Keratinocyte (primary cell): ENCODE measurements at places on chromosomes 1 and 21. TPM values are rescaled to one million over a fixed set of nuclear protein-coding genes. Genes with fewer than 3 reads are reported as not detected.

The KCNT2 gene
- polyA plus RNA-seq: 0.01 TPM in 1 of 3 replicates, not detected in the others

The UBL4B gene
- not detected in 3 replicates for polyA plus RNA-seq

The TSSK3 gene
- 0.05 to 0.16 TPM (median 0.14 TPM) in 3 replicates for polyA plus RNA-seq

DNA sequence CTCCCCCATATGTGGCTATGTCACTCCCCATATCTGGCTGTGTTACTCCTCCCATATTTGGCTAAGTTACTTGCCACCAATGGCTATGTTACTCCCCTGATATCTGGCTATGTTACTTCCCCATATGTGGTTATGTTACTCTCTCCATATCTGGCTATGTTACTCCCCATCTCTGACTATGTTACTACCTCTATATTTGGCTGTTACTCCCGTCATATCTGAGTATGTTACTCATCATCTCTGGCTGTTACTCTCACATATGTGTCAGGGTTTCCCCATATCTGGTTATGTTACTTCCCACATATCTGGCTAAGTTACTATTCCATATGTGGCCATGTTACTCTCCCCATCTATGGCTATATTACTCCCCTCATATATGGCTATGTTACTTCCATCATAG is 50.3 kb upstream of the MAP10 start:
- H3K4me1 ChIP-seq: no peaks in the 10 kb centered on the region
- H3K36me3 ChIP-seq: no peaks in the 10 kb centered on the region
- H3K27ac ChIP-seq: no peak overlapping the region
- DNase-seq: no peak
- H3K27me3 ChIP-seq: no peaks in the 10 kb centered on the region

The FOXO6 gene
- polyA plus RNA-seq: not detected in 3 replicates

GRCh38 chr1:246218686-246219085 is 288.4 kb downstream of the SMYD3 start:
- no peak for DNase-seq
- H3K4me1 ChIP-seq: no peaks in the 10 kb centered on the region
- H3K36me3 ChIP-seq: no peaks in the 10 kb centered on the region
- no peak overlapping the region for H3K27ac ChIP-seq
- no peaks in the 10 kb centered on the region for H3K27me3 ChIP-seq

- DNase-seq: no peak
- H3K27me3 ChIP-seq: no peaks in the 10 kb centered on the region
- H3K4me1 ChIP-seq: no peaks in the 10 kb centered on the region
- H3K36me3 ChIP-seq: no peaks in the 10 kb centered on the region
- H3K27ac ChIP-seq: no peak overlapping the region
- H3K4me3 ChIP-seq: no peak overlapping the region
Observed at GRCh38 chr1:69455718-69456117, 112.0 kb upstream of the LRRC7 start.

GRCh38 chr1:27393641-27394281 is 1.3 kb downstream of the GPR3 start:
- no peak overlapping the region for H3K27ac ChIP-seq
- no peaks in the 10 kb centered on the region for H3K36me3 ChIP-seq
- H3K4me1 ChIP-seq: peaks cover 21% of the 10 kb centered on the region
- no peak overlapping the region for H3K4me3 ChIP-seq
- no peak for DNase-seq

The SAMSN1 gene
- not detected in 3 replicates for polyA plus RNA-seq

DNA sequence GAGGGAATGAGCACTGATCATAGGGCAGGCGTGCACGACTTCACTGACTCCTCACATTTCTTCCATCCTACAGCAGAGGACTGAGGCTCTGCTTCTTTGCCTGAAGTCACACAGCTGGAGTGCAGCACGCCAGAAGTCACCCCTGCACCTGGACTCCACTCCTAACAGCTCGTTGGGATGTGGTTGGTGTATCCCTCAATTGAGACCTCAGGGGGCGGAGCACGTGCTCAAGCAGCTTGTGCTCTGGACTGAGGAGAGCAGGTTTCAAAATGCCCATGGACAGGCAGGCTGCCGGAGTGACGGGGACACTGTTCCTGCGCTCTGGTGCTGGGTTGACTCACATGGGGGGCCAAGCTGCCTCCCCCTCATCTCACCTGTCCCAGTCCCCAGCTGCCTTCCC is 13.9 kb downstream of the CHIT1 start:
- H3K4me3 ChIP-seq: no peak overlapping the region
- no peaks in the 10 kb centered on the region for H3K36me3 ChIP-seq
- H3K4me1 ChIP-seq: no peaks in the 10 kb centered on the region
- no peak overlapping the region for H3K27ac ChIP-seq
- DNase-seq: no peak
- no peaks in the 10 kb centered on the region for H3K27me3 ChIP-seq

DNA sequence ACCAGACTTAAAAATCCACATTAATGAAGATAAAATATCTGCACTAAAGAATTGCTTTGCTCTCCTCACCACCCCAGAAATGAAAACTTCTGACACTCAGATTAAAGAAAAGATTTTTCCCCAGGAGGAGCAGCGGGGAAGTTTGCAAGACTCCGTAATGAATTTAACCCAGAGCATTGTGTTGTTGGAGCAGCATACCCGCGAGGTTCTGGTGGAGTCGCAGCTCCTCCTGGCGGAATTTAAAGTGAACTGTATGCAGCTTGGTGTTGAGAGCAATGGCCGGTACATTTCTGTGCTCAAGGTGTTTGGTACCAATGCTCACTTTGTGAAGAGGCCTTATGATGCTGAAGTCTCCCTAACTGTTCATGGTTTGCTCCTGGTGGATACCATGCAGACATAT is 46.4 kb downstream of the VPS13D start:
- H3K27me3 ChIP-seq: no peaks in the 10 kb centered on the region
- peaks cover 29% of the 10 kb centered on the region for H3K36me3 ChIP-seq
- H3K4me1 ChIP-seq: no peaks in the 10 kb centered on the region
- no peak overlapping the region for H3K4me3 ChIP-seq

The B3GALT2 gene
- not detected in 3 replicates for polyA plus RNA-seq

- H3K27ac ChIP-seq: no peak overlapping the region
- no peak overlapping the region for H3K4me3 ChIP-seq
- peaks cover 19% of the 10 kb centered on the region for H3K4me1 ChIP-seq
- H3K27me3 ChIP-seq: no peaks in the 10 kb centered on the region
- peaks cover 14% of the 10 kb centered on the region for H3K36me3 ChIP-seq
- no peak for DNase-seq
Observed at GRCh38 chr1:46289976-46290375, 13.4 kb downstream of the LRRC41 start.

DNA sequence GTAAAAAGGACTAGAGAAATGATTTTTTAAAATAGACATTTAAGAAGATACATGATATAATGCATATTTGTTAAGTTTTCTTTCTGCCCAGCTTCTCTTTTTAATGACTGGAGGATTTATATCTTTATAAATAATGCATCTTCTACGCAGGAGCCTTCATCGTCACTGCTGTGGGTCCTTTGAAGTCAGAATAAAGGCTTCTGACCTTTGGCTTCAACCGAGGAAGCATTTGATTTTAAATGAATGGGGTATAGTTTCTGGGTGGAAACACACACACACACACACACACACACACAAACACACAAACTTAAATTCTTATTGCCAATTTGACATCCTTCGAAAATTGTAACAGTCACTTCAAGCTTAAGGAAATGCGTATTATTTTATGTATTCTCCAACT is 690.9 kb downstream of the BRINP3 start:
- DNase-seq: no peak
- no peak overlapping the region for H3K4me3 ChIP-seq
- no peaks in the 10 kb centered on the region for H3K27me3 ChIP-seq

DNA sequence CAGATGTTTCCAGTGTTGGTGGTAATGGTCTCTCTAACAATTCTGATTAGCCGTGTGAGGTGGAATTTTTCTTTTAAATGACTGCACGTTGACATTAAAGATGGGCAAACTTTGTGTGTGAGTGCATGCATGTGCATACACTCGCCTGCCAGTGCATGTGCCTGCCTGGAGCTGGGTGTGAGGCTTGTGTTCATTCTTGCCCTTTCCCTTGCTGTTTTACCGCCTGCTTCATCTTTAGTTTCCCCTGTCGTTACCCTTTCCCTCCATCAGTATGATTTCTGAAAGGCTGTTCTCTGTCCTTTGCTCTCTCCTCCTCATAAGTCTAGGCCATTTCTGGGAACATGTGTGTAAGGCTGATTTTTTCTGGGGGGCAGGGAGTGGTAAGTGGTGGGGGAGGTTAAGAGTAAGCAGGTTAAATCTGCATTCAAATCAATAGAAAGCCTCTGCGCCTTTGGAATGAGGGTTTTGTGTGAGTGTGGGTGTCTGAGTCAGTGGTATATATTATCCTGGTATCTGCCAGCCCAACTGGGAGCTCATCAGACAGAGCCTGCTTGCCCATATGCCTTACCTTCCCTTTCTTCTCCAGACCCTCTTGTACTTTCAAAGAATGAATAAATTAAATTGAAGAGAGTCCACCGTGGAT is 112.5 kb downstream of the PBX1 start:
- no peaks in the 10 kb centered on the region for H3K27me3 ChIP-seq
- H3K4me1 ChIP-seq: peaks cover 15% of the 10 kb centered on the region
- no peaks in the 10 kb centered on the region for H3K36me3 ChIP-seq
- H3K4me3 ChIP-seq: no peak overlapping the region
- no peak overlapping the region for H3K27ac ChIP-seq
- no peak for DNase-seq

GRCh38 chr1:27447399-27447798 is 42.6 kb downstream of the WASF2 start:
- H3K4me1 ChIP-seq: no peaks in the 10 kb centered on the region
- no peak overlapping the region for H3K27ac ChIP-seq
- peaks cover 4% of the 10 kb centered on the region for H3K36me3 ChIP-seq
- no peak for DNase-seq

DNA sequence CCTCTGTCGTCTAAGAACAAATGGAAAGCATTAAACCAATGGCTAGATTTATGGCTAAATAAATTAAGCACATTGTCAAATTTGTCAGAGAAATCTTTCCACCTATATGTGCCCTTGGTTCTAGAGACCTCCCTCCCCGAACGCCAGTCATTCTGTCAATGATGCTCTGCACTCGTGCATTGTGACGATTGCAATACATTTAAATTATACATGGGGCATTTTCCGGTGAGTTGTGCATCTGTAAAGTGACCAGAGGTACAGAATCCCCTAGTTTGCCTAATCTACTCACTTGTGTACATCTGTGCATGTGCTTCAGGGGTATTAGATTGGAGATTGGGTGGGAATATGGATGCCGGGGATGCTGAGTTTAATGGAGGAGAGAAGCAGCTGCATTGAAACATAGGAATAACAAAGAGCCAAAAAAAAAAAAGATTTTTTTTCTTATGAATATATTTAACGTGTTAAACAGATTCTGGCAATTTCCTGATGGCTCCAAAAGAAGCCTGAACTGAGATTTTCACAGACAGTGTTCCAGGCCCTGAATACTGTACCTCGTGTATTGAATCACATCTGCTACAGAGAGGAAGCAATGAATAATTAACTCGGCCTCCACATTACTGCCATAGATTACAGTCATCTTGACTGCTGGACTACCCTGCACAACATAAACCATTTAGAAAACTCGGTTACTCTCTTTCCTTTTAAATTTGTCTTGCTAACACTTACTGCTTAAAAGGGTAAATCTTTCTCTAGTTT is 149.0 kb upstream of the C1orf87 start:
- no peaks in the 10 kb centered on the region for H3K36me3 ChIP-seq
- H3K4me1 ChIP-seq: peaks cover 2% of the 10 kb centered on the region
- no peak overlapping the region for H3K4me3 ChIP-seq
- no peak for DNase-seq
- no peak overlapping the region for H3K27ac ChIP-seq

DNA sequence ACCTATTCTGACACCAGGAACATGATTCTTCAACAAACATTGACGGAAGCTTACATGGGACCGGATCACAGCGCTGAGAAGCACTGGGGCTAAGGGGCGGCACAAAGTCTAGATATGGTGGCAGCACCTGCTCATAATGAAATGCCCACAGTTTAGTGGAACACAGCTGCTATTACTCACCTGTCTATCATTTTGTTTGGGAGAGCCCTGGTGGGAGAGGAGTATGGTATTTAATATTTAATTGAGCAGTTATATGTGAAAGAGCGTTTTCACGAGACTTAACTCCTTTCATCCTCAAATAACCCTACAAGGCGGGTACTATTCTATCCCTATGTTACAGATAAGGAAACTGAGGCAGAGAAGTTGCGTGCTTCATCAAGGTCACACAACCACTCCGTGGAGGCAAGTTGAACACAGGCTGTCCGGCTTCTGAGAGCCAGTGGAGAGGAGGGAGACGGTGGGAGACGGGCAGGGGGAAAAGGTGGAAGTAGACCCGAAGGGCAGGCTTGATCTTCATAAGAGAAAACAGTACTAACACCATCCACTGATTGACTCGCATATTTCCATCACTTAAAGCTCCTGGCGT is 790 bp upstream of the TSNAX start:
- H3K36me3 ChIP-seq: no peaks in the 10 kb centered on the region
- no peak for DNase-seq
- no peaks in the 10 kb centered on the region for H3K27me3 ChIP-seq

GRCh38 chr21:16841975-16842695 is 670.7 kb upstream of the CXADR start:
- no peak for DNase-seq
- no peaks in the 10 kb centered on the region for H3K4me1 ChIP-seq
- H3K27me3 ChIP-seq: no peaks in the 10 kb centered on the region
- H3K27ac ChIP-seq: no peak overlapping the region

DNA sequence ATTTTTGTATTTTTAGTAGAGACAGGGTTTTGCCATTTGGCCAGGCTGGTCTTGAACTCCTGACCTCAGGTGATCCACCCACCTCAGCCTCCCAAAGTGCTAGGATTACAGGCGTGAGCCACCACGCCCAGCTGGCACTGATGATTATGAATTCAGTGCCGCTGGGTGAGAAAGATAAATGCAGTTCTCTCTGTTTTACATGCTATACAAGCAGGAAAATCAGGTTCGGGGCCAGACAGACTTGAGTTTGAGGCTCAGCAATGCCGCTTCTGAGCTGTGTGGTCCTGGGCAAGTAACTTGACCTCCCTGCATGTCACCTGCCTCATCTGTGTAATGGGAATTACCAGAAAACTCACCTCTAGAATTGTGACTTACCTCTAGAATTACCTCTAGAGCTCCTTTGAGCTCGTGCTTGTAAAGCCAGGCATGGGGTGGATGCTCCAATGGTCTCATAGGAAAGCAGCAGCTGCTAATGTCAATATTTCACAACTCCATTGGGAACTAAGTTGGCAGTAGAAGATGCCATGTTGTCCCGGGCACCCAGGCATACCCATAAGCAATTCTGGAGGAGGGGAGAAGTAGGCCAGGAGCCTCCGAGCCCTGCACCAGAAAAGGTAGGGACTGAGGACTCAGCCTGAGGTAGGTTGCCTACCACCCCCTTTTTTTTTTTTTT is 119.8 kb upstream of the SLC25A33 start:
- no peak for DNase-seq
- peaks cover 6% of the 10 kb centered on the region for H3K27me3 ChIP-seq
- no peaks in the 10 kb centered on the region for H3K4me1 ChIP-seq
- H3K36me3 ChIP-seq: no peaks in the 10 kb centered on the region
- no peak overlapping the region for H3K27ac ChIP-seq
- no peak overlapping the region for H3K4me3 ChIP-seq

GRCh38 chr1:167200272-167200671 is 20.4 kb upstream of the POU2F1 start:
- no peaks in the 10 kb centered on the region for H3K36me3 ChIP-seq
- no peak overlapping the region for H3K4me3 ChIP-seq
- H3K27me3 ChIP-seq: no peaks in the 10 kb centered on the region
- H3K27ac ChIP-seq: no peak overlapping the region

GRCh38 chr1:208159555-208160258 is 84.5 kb downstream of the PLXNA2 start:
- H3K4me1 ChIP-seq: peaks cover 5% of the 10 kb centered on the region
- no peak overlapping the region for H3K27ac ChIP-seq
- H3K4me3 ChIP-seq: no peak overlapping the region
- H3K36me3 ChIP-seq: peaks cover 11% of the 10 kb centered on the region
- no peak for DNase-seq

- H3K4me1 ChIP-seq: peaks cover 6% of the 10 kb centered on the region
- H3K27ac ChIP-seq: no peak overlapping the region
- no peaks in the 10 kb centered on the region for H3K27me3 ChIP-seq
- DNase-seq: no peak
- peaks cover 35% of the 10 kb centered on the region for H3K36me3 ChIP-seq
Observed at GRCh38 chr1:27356619-27357280, 10.0 kb downstream of the MAP3K6 start.

The F13B gene
- not detected in 3 replicates for polyA plus RNA-seq
